H9 (cell line): ENCODE measurements at places on chromosomes 11 and 22. TPM values are rescaled to one million over a fixed set of nuclear protein-coding genes. Genes with fewer than 3 reads are reported as not detected.

Gene RIMBP3C
- 0.22 and 0.44 TPM in 2 replicates for total RNA-seq

DNA sequence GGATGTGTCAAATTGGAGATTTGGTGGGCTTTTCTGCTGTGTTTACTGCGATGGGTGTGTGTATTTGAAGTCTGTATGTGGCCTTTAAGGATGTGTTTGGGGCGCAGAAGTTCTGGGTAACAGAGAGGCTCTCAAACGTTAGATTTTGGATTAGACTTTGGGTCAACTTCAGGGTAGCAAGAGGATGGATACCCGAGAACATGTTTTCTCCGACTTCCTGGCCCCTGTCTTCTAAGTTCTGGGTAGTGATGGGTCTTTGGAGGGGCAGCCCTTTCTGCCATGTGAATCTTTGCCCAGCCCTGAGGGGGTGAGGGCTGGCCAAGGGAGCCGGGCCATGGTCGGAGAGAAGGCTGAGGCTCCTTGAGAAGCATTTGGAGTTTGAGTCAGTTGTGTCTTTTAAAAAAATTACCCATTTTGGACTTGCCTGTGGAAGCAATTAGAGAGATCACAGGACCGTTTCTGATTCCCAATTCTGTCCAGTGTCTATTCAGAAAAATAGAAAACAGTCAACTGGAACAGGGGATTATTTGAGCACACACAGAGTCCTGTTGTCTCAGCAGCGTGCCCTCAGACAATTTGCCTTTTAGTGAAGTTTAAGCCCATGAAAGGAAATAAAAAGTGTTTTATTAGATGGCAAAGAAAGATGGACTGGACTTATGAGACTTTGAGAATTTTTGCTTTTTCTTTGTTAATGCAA, 114.4 kb downstream of the PTPRJ start:
- no peaks in the 10 kb centered on the region for H3K36me3 ChIP-seq
- H3K27me3 ChIP-seq, result no peaks in the 10 kb centered on the region
- H3K4me3 ChIP-seq, result no peak overlapping the region
- no peak for DNase-seq
- peaks cover 9% of the 10 kb centered on the region; the same call in 1 of the 2 replicates for H3K4me1 ChIP-seq

DNA sequence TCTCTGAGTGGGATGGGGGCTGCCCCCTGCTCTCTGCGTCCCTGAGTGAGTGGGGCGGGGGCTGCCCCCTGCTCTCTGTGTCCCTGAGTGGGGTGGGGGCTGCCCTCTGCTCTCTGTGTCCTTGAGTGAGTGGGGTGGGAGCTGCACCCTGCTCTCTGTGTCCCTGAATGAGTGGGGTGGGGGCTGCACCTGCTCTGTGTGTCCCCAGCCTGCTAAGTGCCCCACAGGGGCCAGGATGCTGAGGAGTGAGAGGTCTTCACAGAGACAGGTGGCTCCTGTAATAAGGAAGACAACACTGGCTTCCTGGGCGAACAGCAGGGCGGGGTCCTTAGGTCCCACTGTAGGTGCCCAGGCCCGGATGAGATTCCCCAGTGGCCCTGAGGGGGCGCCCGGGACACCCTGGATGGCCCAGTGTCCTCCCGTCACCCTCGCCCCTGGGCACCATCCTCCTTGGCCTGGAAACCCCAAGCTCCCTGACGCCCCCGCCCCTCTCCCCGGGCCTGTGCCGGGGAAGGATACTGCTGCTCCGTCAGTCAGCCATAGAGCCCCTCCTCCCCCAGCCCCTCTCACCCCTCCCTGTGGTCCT, 3.8 kb upstream of the CCDC188 start:
- no peak for DNase-seq
- H3K27ac ChIP-seq, result no peak overlapping the region
- H3K36me3 ChIP-seq, result no peaks in the 10 kb centered on the region
- H3K4me1 ChIP-seq, result no peaks in the 10 kb centered on the region

- peaks cover 73% of the 10 kb centered on the region for H3K36me3 ChIP-seq
- no peaks in the 10 kb centered on the region for H3K4me1 ChIP-seq
- DNase-seq, result no peak
- no peak overlapping the region for H3K4me3 ChIP-seq
Measured at GRCh38 chr22:19461506-19461905, 14.0 kb upstream of the C22orf39 start.

DNA sequence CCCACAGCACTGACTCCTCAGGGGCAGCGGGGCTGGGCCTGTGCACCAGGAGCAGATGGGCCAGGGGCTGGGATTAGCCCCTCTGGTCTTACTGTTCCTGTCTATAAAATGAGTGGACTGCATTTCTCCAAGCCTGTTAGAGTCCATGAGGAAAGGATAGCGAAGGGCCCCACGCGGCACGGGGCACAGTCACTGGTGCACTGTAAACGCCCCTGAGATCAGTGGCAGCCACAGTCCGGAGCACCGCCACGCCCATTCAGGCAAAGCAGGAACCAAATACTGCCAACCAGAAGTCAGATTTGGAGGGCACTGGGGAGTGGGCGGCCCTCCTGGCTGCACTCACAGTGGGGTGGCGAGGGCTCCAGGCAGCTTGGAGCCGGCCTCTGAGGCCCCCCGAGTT, 387.5 kb downstream of the TBC1D22A start:
- no peaks in the 10 kb centered on the region for H3K36me3 ChIP-seq
- H3K27me3 ChIP-seq, result no peaks in the 10 kb centered on the region
- H3K27ac ChIP-seq, result no peak overlapping the region
- no peak for DNase-seq
- no peaks in the 10 kb centered on the region for H3K4me1 ChIP-seq
- H3K4me3 ChIP-seq, result no peak overlapping the region
